Left ventricle myocardium inferior (tissue), 1 donor: ENCODE measurements at places on chromosomes 5 and 9. TPM values are rescaled to one million over a fixed set of nuclear protein-coding genes. Genes with fewer than 3 reads are reported as not detected.

NPDC1 gene
- 63.9 TPM for total RNA-seq

MSX2 gene
- total RNA-seq = 2.3 TPM

TGFBR1 gene
- total RNA-seq = 12.3 TPM

DNA sequence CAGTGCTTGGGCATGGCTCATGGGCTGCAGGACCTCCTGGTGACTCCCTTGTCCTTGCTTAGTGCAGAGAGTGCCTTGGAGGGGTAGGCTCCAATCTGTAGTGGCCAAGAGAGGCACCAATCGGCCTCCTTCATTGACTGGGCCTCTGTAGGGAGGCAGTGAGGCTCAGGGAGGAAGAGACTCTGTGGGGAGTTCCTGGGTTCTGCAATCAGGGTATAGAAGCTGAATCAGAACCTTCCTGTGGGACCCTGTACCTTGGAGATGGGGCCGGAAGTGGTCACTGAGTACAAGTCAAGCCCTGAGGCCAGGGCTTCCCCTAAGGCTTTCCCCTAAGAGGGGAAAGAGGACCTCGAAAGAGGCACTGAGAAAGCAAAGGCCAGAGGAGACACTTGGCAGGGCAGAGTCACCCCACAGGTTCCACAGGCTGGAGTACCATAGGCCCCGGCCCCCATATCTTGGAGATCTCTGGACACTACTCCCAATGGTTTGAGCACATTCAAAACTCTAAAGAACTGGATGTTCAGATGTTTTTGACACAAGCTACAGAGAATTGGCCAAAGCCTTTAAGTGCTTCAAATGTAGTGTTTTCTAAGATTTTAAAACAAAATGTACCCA lies 190.5 kb downstream of the HSPA4 start:
- H3K27ac ChIP-seq = no peak overlapping the region
- no peak for DNase-seq
- no peak overlapping the region for H3K4me3 ChIP-seq
- H3K4me1 ChIP-seq = peaks cover 3% of the 10 kb centered on the region

GRCh38 chr9:72661401-72662135 lies 140.2 kb downstream of the TMC1 start:
- H3K36me3 ChIP-seq = no peaks in the 10 kb centered on the region
- no peaks in the 10 kb centered on the region for H3K4me1 ChIP-seq
- H3K27ac ChIP-seq = no peak overlapping the region
- no peak overlapping the region for H3K4me3 ChIP-seq
- DNase-seq = no peak

DNA sequence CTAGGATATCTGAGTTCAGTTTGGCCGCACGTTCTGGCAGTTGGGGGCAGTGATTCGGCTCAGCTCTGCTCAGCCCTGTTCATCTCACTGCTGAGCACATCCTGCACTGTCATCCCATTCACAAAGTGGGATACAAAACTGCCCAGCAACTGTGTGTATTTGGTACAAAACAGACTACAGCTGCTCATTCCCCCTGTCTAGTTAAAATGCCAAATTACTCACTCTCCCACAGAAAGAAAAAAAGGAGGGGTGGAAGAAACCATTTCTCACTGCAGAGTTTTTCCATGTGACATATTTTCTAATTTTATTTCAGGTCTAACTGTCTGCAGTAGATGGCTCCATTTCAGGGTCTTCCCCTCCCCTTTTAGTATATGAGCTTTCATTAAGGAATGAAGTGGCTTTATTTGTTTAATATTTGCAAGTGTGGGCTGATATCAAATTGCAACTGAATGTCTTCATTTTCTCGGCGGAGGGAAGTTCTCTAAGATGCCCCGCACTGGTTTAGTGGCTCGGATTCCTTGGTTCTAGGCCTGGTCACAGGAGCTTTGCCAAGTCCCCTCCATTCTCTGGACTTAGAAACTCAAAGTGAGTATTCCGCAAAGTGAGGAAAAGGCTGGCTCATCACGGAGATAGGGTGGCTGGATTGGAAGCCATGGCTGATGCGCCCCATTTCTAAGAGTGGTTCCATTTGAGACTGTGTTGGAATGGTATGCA lies 14.7 kb downstream of the COL15A1 start:
- H3K4me3 ChIP-seq = peak overlapping the region; percentile 4
- no peak for DNase-seq
- peaks cover 8% of the 10 kb centered on the region for H3K36me3 ChIP-seq
- H3K4me1 ChIP-seq = peaks cover 71% of the 10 kb centered on the region

GRCh38 chr5:19767987-19768386 lies 220.0 kb downstream of the CDH18 start:
- no peaks in the 10 kb centered on the region for H3K27me3 ChIP-seq
- no peak overlapping the region for H3K27ac ChIP-seq
- DNase-seq = no peak
- H3K4me1 ChIP-seq = no peaks in the 10 kb centered on the region
- H3K4me3 ChIP-seq = no peak overlapping the region
- no peaks in the 10 kb centered on the region for H3K36me3 ChIP-seq

DNA sequence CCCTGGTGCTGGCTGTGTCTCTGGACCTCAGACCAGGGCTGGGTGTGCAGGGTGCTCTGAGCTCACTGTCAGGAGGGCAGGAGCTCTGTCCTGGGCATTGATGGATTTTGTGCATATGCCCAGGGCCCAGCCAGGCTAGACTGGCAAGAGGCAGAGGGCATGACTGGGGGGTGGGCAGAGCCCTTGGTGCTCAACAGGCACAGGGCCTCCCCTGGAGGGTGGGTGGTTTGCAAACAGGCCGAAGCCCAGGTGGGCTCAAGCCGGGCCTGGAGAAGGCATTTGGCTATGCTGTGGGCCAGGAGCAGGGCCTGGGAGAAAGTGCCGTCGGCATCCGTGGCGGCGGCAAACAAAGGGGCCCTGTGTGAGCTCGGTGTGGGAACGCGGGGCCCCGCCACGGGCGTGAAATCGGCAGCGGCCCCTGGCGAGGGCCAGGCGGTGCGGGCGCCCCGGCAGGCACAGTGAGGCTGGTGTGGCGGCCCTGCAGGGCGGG lies 1.9 kb upstream of the NRARP start:
- peak overlapping the region; percentile 91 for H3K27ac ChIP-seq
- peak overlapping the region; percentile 80 for H3K4me3 ChIP-seq
- H3K4me1 ChIP-seq = peaks cover 79% of the 10 kb centered on the region
- no peaks in the 10 kb centered on the region for H3K36me3 ChIP-seq
- no peak for DNase-seq
- peaks cover 52% of the 10 kb centered on the region for H3K27me3 ChIP-seq

DNA sequence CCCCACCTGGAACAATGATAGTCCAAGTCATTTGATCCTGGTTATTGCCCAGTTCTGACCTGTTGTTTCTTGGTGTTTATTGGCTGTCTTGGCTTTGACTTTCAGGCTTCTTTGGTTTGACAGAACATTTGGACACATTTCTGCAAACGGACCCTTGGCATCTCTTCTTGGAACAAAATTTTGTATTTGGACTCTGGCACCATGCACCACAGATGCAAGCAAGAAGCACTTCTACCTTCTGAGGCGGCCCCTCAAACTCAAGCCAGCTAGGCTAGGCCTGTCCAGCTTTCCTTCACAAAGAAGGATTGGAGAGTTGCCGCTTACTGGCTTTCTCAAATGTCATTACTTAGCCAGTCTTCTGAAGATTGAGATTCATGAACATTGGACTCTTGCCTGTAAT lies 23.1 kb upstream of the FGF10 start:
- no peak overlapping the region for H3K4me3 ChIP-seq
- no peak overlapping the region for H3K27ac ChIP-seq
- no peaks in the 10 kb centered on the region for H3K27me3 ChIP-seq
- no peaks in the 10 kb centered on the region for H3K36me3 ChIP-seq
- no peaks in the 10 kb centered on the region for H3K4me1 ChIP-seq

- no peaks in the 10 kb centered on the region for H3K27me3 ChIP-seq
- H3K4me3 ChIP-seq = no peak overlapping the region
- no peak for DNase-seq
- no peaks in the 10 kb centered on the region for H3K4me1 ChIP-seq
- H3K36me3 ChIP-seq = no peaks in the 10 kb centered on the region
Observed at GRCh38 chr9:16046713-16047112, 493.9 kb downstream of the CCDC171 start.

- H3K4me1 ChIP-seq = peaks cover 29% of the 10 kb centered on the region
- peak overlapping the region; percentile 75 for H3K27ac ChIP-seq
- H3K4me3 ChIP-seq = no peak overlapping the region
- H3K36me3 ChIP-seq = no peaks in the 10 kb centered on the region
- DNase-seq = no peak
- no peaks in the 10 kb centered on the region for H3K27me3 ChIP-seq
Observed at GRCh38 chr9:123300554-123300953, 32.2 kb upstream of the STRBP start.

DNA sequence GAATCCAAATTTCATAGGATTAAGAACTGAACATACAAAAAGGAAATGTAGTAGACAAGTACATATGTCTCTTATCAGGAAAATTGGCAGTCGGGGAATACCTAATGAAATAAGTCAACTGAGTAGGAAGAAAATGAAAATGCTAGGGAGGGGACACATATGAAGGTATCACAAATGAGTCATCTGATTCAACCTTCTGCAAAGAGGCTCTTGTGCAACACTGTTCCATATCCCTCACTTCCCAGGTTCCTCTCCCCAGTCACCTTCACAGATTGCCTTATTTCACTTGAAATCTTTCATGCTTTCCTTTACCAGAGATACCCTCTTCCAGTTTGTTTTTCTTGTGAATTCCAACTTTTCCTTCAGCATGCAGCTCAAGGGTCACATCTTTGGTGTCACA lies 139.0 kb downstream of the RFX3 start:
- no peaks in the 10 kb centered on the region for H3K4me1 ChIP-seq
- DNase-seq = no peak
- H3K27me3 ChIP-seq = no peaks in the 10 kb centered on the region
- no peak overlapping the region for H3K27ac ChIP-seq

GRCh38 chr5:1343931-1344901 lies 683 bp downstream of the CLPTM1L start:
- H3K4me3 ChIP-seq = peak overlapping the region; percentile 98
- H3K4me1 ChIP-seq = peaks cover 29% of the 10 kb centered on the region
- no peak for DNase-seq
- no peaks in the 10 kb centered on the region for H3K27me3 ChIP-seq
- H3K27ac ChIP-seq = peak overlapping the region; percentile 95

- H3K4me3 ChIP-seq = no peak overlapping the region
- H3K36me3 ChIP-seq = no peaks in the 10 kb centered on the region
- H3K4me1 ChIP-seq = no peaks in the 10 kb centered on the region
- no peaks in the 10 kb centered on the region for H3K27me3 ChIP-seq
- H3K27ac ChIP-seq = no peak overlapping the region
Observed at GRCh38 chr9:27655441-27655840, 82.2 kb upstream of the C9orf72 start.
